Activated T-helper 2 cell treated with anti-CD3 and anti-CD28 coated beads, Interferon-gamma antibody, Interleukin-2, Interleukin-4, amounts not matched to agents 10 μg/mL and 5 μg/mL and 100 μg/mL, durations not matched to agents 14 hours and 24 hours and 36 hours (primary cell): ENCODE measurements at places on chromosomes 2 and 18. TPM values are rescaled to one million over a fixed set of nuclear protein-coding genes. Genes with fewer than 3 reads are reported as not detected.

- no peak for DNase-seq
- peaks cover 9% of the 10 kb centered on the region for H3K36me3 ChIP-seq
- no peaks in the 10 kb centered on the region for H3K27me3 ChIP-seq
- H3K27ac ChIP-seq = no peak overlapping the region
- peaks cover 23% of the 10 kb centered on the region for H3K4me1 ChIP-seq
- H3K4me3 ChIP-seq = no peak overlapping the region
Measured at GRCh38 chr2:105042189-105042588, 4.3 kb downstream of the MRPS9 start.

- H3K27me3 ChIP-seq = no peaks in the 10 kb centered on the region
- DNase-seq = no peak
- H3K36me3 ChIP-seq = peaks cover 60% of the 10 kb centered on the region
- peaks cover 32% of the 10 kb centered on the region for H3K4me1 ChIP-seq
- H3K4me3 ChIP-seq = no peak overlapping the region
Measured at GRCh38 chr18:24083550-24083949, 55.3 kb upstream of the CABYR start.

SF3B1 gene
- 284 and 289 TPM in 2 replicates for total RNA-seq

DNA sequence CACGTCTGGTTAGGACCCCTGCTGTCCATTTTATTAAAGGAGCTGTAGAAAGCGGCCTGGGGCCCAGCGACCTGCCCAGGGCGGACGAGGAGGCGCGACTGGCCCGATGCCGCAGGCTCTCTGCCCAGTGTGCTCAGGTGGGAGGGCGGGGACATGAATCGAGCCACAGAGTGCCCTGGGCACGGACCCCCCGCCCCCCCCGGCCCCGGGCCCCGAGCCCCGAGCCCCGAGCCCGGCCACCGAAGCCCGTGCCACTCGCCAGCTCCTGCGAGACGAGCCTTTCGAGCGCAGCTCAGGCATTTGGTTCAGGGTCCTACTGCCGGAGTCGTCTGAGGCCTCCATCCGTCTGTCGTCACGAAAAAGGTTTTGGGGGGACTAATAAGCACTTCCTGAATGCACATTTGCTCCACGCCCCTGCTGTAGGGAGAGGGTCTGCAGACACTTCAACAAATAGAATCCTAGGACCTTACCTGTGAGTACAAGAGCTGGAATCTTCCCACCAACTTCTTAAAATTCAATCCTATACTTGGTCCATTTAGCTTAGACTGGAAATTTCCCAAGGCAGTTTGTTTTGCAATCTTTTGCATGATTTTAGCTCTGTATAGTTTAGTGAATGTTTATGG lies 602 bp upstream of the ADAM17 start:
- H3K4me3 ChIP-seq = peak overlapping the region; percentile 97
- H3K36me3 ChIP-seq = peaks cover 23% of the 10 kb centered on the region

LIPG gene
- total RNA-seq = 0.53 and 0.59 TPM in 2 replicates

ABI2 gene
- 36.2 and 36.6 TPM in 2 replicates for total RNA-seq

TOGARAM2 gene
- 3.0 and 4.0 TPM in 2 replicates for total RNA-seq

GRCh38 chr2:134482131-134482723 lies 228.4 kb downstream of the MGAT5 start:
- no peaks in the 10 kb centered on the region for H3K36me3 ChIP-seq
- H3K27me3 ChIP-seq = no peaks in the 10 kb centered on the region
- H3K4me1 ChIP-seq = no peaks in the 10 kb centered on the region
- H3K27ac ChIP-seq = no peak overlapping the region
- no peak overlapping the region for H3K4me3 ChIP-seq

MC5R gene
- not detected in 2 replicates for total RNA-seq

DNA sequence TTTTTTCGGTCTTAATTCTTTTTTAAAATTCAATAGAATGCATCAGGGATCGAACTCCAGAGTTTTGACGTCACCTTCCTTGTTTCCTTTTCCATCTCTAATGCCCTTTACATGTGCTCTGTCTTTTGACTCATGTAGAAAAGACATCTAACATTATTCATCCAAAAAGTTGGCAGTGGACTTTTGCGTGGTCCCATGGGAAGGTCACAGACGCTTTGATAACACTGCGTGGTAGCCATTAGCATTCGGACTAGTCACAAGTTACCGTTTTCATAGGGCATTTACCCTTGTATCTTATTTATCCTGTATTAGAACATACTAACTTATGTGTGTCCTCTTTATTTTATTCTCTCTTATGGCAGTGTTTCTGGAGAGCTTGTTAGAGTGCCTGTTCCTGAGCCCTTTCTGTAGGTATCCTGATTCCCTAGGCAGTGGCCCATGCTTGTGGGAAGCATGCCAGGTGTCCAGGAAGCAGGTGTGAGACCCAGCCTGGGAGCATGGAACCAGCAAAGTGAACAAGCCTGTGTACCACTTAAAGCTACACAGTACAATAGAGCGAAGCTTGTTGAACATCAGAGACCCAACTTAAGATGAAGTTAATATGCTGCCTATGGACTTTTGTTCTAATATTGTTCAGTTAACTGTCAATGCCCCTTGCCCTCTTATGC lies 73.6 kb upstream of the RBM44 start:
- no peak overlapping the region for H3K27ac ChIP-seq
- no peaks in the 10 kb centered on the region for H3K27me3 ChIP-seq
- DNase-seq = no peak
- no peak overlapping the region for H3K4me3 ChIP-seq

TMEM247 gene
- total RNA-seq = not detected in 2 replicates

DNA sequence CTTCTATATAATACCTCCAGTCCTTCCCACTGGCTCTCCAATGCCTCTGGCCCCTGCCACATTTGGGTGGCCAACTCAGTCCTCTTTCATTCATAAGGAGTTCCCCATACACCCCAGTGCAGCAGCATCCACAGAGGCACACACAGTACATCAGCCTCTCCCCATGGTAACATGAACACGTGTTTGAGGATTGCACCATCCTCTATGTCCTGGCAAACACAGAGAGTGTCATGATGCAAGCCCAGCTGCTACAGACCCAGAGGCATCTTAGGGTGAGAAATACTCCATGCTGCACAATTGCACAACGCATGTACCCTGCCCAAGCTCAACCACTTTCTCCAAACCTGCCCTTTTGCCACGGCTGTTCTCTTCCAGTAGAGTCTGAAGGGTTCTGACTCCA lies 11.5 kb downstream of the IGFBP5 start:
- peaks cover 10% of the 10 kb centered on the region for H3K4me1 ChIP-seq
- DNase-seq = no peak
- peaks cover 14% of the 10 kb centered on the region for H3K27me3 ChIP-seq
- H3K27ac ChIP-seq = no peak overlapping the region
- H3K4me3 ChIP-seq = no peak overlapping the region

- H3K4me3 ChIP-seq = no peak overlapping the region
- H3K4me1 ChIP-seq = no peaks in the 10 kb centered on the region
Measured at GRCh38 chr18:22203035-22203434, 33.6 kb downstream of the GATA6 start.

DNA sequence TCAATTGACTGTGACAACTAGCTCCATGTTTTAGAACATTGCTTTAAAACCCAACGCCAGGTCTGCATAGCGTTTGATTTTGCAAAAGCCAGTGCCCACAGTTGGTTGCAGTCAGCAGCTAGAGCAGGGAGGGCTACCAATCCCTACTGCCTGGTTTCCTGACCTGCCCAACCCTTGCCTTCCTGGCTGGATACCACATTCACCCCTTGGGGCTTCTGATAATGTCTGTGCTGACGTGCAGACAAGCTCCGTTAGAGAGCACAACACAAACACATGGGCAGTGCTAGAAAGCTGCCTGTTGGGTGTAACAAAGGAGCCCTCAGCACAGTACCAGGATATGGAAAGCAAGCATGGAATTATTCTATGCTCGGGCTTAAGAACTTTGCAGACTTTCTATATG lies 71.4 kb upstream of the THSD7B start:
- no peaks in the 10 kb centered on the region for H3K36me3 ChIP-seq
- DNase-seq = no peak
- H3K4me3 ChIP-seq = no peak overlapping the region
- H3K27me3 ChIP-seq = no peaks in the 10 kb centered on the region

MORN2 gene
- total RNA-seq = 4.1 and 4.7 TPM in 2 replicates

GRCh38 chr2:54187331-54187730 lies 68.7 kb downstream of the TSPYL6 start:
- no peaks in the 10 kb centered on the region for H3K27me3 ChIP-seq
- H3K4me3 ChIP-seq = no peak overlapping the region
- H3K36me3 ChIP-seq = no peaks in the 10 kb centered on the region
- DNase-seq = no peak
- H3K4me1 ChIP-seq = no peaks in the 10 kb centered on the region

DNA sequence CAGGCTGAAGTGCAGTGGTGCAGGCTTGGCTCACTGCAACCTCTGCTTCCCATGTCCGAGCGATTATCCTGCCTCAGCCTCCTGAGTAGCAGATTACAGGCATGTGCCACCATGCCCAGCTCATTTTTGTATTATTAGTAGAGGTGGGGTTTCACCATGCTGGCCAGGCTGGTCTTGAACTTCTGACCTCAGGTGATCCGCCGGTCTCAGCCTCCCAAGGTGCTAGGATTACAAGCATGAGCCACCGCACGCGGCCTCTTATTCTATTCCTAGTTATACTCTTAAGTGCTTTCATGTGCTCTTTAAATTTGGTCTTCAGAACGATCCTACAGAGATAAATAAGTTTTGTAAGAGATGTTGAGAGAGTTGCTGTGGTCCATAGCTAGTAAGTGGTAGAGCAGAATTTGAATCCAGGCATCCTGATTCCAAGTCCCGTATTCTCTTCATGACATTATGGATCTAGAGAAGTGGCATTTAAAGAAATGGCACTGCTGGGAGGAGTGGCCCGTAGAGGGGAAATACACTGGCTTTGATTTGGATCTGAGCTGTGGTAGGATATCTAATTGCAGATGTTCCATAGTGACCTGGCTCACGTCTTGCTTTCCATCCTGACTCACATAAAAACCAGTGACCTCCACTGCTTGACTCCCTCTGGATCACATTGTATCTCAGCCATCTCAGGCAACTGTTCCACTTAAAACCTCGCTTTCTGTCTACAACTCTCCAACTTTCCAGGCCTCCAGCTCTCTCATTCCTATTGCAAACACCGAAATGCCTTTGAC lies 22.8 kb upstream of the ME2 start:
- H3K27me3 ChIP-seq = peaks cover 18% of the 10 kb centered on the region
- H3K36me3 ChIP-seq = no peaks in the 10 kb centered on the region
- H3K27ac ChIP-seq = no peak overlapping the region
- no peaks in the 10 kb centered on the region for H3K4me1 ChIP-seq

DNA sequence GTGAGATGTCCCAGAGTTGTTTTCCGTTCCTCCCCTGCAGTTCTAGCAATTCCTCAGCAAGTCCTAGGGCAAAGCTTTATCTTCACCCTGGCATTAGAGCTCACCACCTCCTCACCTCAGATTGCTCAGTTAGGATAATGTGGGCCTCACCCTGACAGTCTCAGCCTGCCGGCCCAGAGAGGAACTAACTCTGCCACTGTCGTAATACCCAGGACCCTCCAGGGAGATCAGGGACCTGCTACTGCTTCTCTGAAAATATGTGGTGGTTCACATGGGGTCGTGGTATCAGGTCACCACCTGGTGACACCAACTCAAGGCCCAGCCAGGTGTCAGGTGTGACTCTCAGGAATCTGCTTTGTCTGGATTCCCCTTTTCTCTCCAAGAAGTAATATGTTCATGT lies 120.7 kb downstream of the FEZ2 start:
- no peaks in the 10 kb centered on the region for H3K4me1 ChIP-seq
- no peaks in the 10 kb centered on the region for H3K27me3 ChIP-seq
- peaks cover 31% of the 10 kb centered on the region for H3K36me3 ChIP-seq
- no peak for DNase-seq
- H3K4me3 ChIP-seq = no peak overlapping the region

GRCh38 chr18:50797142-50797541 lies 22.7 kb downstream of the MRO start:
- no peak for DNase-seq
- H3K27ac ChIP-seq = no peak overlapping the region
- H3K4me1 ChIP-seq = no peaks in the 10 kb centered on the region
- H3K4me3 ChIP-seq = no peak overlapping the region

GALR1 gene
- total RNA-seq = not detected in 2 replicates

GRCh38 chr2:8524823-8525222 lies 157.0 kb upstream of the ID2 start:
- peaks cover 45% of the 10 kb centered on the region for H3K4me1 ChIP-seq
- no peak for DNase-seq
- no peak overlapping the region for H3K4me3 ChIP-seq
- H3K27me3 ChIP-seq = peaks cover 3% of the 10 kb centered on the region
- no peak overlapping the region for H3K27ac ChIP-seq

- no peaks in the 10 kb centered on the region for H3K36me3 ChIP-seq
- no peak overlapping the region for H3K4me3 ChIP-seq
- peaks cover 8% of the 10 kb centered on the region for H3K4me1 ChIP-seq
- DNase-seq = peak; percentile 32
- peak overlapping the region; percentile 33 for H3K27ac ChIP-seq
Measured at GRCh38 chr18:62637807-62638687, 77.3 kb upstream of the PHLPP1 start.

- no peak overlapping the region for H3K27ac ChIP-seq
- no peaks in the 10 kb centered on the region for H3K36me3 ChIP-seq
- H3K4me1 ChIP-seq = no peaks in the 10 kb centered on the region
- no peak overlapping the region for H3K4me3 ChIP-seq
- no peak for DNase-seq
- no peaks in the 10 kb centered on the region for H3K27me3 ChIP-seq
Measured at GRCh38 chr18:78330766-78331165, 648.9 kb upstream of the SALL3 start.

GRCh38 chr2:184114439-184114838 lies 483.9 kb upstream of the ZNF804A start:
- H3K27me3 ChIP-seq = no peaks in the 10 kb centered on the region
- H3K36me3 ChIP-seq = no peaks in the 10 kb centered on the region
- no peak for DNase-seq

DNA sequence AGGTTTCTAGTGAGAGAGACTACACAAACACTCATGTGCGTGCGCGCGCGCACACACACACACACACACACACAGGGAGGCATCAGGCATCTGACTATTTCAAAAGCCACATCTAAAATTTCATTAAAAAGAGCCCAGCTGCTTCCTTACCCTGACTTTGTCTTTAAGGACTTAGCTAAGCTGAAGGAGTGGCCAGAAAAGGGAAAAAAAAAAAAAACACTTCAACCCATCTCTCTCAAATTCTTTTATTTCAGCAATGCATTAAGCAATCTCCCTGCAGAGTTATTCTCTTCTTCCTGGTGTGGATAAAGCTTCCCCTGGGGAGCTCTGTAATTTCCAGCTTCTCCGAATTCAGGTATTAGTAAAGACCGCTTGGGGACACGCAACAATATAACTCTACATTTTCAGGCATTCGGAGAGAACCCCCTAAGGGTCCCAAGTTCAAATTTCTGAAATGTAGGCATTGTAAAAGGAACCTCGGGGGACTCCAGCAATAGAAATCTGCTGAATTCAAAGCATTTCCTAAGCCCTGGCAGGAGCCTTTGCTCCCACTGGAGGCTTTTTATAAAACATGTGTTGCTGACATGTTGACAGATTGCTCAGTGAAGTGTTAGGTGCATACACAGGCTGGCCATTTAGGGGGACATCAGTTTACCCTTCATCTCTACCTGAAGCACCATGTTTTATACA lies 67.0 kb downstream of the ZNF521 start:
- H3K27me3 ChIP-seq = peaks cover 1% of the 10 kb centered on the region
- no peak for DNase-seq
- H3K27ac ChIP-seq = no peak overlapping the region
- no peaks in the 10 kb centered on the region for H3K4me1 ChIP-seq
- H3K36me3 ChIP-seq = no peaks in the 10 kb centered on the region

- H3K27me3 ChIP-seq = no peaks in the 10 kb centered on the region
- H3K4me3 ChIP-seq = no peak overlapping the region
- H3K36me3 ChIP-seq = peaks cover 31% of the 10 kb centered on the region
- no peak for DNase-seq
Measured at GRCh38 chr2:7555260-7555659, 638.0 kb downstream of the RNF144A start.

GRCh38 chr18:61854578-61855448 lies 38.0 kb downstream of the RNF152 start:
- H3K27ac ChIP-seq = no peak overlapping the region
- no peaks in the 10 kb centered on the region for H3K36me3 ChIP-seq
- DNase-seq = no peak
- H3K27me3 ChIP-seq = peaks cover 9% of the 10 kb centered on the region
- no peak overlapping the region for H3K4me3 ChIP-seq
